Stimulated activated CD8-positive, alpha-beta memory T cell treated with anti-CD3 and anti-CD28 coated beads, Interleukin-7, amount 100 ng/mL, for 1 hour (primary cell): ENCODE measurements at places on chromosomes 4 and X.

GRCh38 chr4:40190019-40190418, 6.8 kb upstream of the RHOH start:
- no peak for DNase-seq

DNA sequence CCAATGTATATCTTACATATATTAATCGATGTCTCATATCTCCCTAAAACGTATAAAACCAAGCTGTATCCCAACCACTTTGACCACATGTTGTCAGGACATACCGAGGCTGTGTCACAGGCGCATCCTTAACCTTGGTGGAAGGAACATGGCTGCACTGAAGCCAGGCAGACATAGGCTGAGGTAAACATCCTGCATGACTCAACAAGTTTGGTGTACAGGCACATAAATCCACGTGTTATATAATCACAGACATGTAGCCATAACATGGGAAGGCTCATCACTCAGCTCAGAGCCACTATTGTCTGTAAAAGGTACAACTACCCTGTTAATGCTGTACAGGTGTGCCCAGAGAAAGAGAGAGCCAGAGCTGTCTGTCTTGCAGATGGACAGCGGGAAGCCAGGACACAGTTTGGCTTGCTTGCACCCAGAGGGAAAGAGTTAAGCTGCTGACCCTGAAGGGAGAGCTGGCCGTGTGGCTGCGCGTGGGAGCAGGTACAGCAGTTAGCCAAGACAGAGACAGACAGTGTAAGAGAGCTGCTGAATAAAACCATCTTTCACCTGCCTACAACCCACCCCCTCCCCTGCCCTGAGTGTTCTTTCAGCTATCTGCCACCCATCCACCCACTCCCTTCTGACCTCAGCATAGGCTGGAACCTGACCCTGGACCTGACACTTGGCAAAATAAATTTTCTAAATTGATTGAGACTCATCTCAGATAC, 22.3 kb upstream of the ZBTB33 start:
- DNase-seq, result no peak

- DNase-seq, result no peak
These were observed 776.7 kb upstream of the GRID2 start for GRCh38 chr4:91527056-91527455.

- no peak for DNase-seq
These were observed 1599.7 kb downstream of the ARAP2 start for GRCh38 chr4:34644579-34645115.

DNA sequence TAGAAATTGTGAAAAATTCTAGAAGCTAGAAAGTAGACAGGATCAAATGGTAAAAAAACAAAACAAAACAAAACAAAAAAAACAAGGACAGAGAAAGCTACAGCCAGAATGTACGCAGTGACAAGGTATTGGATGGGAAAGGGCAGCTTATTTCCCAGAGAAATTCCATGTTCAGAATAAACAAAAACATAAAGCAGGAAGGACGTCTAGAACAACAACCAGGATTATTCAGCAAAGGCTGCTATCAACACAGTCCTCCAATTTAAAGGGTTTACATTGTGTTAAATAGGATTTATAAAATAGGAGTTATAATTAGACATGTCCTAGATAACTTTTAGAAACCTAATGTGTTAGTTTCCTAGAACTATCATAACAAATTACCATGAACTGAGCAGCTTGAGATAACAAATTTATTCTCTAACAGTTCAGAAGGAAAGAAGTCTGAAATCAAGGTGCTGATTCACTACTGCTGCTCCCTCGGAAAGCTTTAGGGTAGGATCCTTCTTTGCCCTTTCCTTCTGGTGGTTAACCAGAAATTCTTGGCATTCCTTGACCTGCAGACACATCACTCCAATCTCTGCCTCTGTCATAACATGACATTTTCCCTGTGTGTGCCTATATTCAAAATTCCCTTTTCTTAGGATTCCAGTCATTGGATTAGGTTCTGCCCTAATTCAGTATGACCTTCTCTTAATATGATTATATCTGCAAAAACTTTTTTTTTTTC, 175.6 kb downstream of the SNCA start:
- DNase-seq, result no peak
